ENCODE measurements at places on chromosomes 5 and 9. TPM values are rescaled to one million over a fixed set of nuclear protein-coding genes. Genes with fewer than 3 reads are reported as not detected.
A peak's percentile ranks its signal among the peaks of the same experiment; 100 is the strongest.

- DNase-seq, result no peak
Observed at GRCh38 chr9:37925786-37926736, 22.1 kb upstream of the SLC25A51 start.

DNA sequence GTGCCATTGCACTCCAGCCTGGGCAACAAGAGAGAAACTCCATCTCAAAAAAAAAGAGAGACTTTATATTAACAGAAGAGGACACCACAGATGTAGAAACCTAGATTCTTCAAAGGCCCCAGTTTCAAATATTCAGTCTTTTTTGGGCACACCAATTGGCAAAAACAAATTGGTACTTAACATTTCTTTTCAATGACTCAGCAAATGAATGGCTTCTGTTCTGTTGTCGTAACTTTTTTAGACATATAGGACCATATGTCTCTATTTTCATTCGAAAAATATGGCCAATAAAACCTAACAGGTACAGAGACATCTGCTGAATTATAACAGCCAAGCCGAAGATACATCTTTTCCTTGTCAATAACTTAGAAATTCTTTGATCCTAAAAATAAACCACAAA lies 212.8 kb downstream of the EBF1 start:
- DNase-seq, result no peak

- DNase-seq, result peak; percentile 44
Observed at GRCh38 chr5:132489871-132490483, 596 bp downstream of the IRF1 start.

- DNase-seq, result no peak
Observed at GRCh38 chr5:76467216-76467615, 64.1 kb downstream of the IQGAP2 start.

DNA sequence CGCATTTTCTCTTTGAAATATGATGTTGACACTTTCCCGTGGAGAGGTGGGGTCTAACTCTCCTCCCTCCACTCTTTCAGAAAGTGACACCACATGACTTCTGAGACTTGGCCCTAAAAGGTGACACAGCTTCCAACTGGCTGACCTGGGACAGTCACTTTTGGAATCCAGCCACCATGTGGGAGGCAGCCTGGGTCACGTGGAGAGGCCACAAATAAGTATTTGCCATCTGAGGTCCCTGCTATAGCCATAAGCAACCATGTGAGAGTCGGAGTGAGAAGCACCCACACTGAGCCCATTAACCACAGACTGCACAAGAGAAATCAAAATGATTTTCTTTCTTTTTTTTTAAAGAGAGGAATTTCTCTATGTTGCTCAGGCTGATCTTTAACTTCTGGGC lies 4.1 kb upstream of the PHYKPL start:
- DNase-seq, result no peak

DNA sequence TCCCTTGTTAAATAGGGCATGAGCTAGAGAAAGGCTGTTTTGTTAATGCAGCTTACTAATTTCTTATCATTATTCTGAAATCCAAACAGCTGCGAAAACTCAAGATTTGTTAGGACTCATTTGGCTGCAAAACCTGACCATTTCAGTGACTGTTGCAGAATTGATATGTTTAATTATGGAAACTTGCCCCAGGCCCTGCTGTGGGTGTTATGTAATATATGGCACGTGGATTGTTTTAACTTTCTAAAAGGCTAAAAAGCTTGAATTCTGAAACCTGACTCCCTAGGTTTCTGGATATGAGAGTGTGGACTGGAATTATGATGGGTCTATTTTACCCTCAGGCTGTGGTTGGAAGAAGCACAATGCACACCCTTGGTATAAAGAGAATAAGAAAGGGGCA lies 4.4 kb downstream of the IL9 start:
- DNase-seq, result no peak

DNA sequence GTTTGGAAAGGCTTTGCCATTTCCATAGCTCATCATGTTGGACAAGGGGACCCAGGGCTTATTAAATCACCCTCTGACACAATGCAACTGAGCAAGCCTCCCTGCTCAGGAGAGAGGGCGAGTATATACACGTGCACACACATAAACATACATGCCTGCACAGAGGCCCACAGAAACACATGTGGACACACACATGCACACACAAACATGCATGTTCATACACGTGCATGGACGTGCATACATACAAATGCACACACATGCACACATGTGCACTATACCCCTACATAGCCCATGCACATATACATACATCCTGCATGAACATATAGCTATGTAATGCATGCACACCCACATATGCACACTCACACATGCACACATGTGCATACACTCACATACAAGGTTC lies 99.5 kb upstream of the ALDH1B1 start:
- no peak for DNase-seq

GRCh38 chr5:150587856-150588595 lies 52.4 kb upstream of the SYNPO start:
- DNase-seq, result no peak

DNA sequence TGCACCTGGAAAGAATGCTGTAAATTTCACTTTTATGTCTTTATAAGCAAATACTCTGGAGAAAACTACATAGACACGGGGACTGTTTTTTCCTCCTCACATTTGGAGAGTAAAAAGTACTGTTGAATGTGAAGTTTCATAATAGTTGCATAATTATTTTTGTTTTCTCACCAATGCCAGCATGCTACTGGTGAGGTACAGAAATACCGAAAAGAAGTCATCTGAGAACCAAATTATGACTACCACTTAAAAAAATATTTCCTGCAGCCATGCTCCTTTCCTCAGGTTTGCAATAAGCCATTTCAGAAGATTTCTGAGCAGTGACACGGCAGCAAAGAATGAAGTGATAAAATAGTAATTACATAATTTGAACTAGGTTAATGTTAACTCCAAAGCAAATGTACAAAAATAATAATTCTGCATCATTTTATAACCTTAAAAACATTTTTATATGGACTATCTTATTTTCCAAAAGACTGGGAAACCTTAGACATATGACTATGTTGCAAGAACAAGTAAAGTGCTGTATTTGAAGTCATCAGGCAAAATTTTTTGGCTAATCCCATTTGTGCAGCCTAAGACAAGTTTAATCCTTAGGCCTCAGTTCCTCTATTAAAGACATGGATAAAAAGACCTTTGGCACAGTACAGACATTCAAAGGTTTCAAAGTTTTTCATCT lies 144.7 kb downstream of the PCSK1 start:
- DNase-seq, result no peak

DNA sequence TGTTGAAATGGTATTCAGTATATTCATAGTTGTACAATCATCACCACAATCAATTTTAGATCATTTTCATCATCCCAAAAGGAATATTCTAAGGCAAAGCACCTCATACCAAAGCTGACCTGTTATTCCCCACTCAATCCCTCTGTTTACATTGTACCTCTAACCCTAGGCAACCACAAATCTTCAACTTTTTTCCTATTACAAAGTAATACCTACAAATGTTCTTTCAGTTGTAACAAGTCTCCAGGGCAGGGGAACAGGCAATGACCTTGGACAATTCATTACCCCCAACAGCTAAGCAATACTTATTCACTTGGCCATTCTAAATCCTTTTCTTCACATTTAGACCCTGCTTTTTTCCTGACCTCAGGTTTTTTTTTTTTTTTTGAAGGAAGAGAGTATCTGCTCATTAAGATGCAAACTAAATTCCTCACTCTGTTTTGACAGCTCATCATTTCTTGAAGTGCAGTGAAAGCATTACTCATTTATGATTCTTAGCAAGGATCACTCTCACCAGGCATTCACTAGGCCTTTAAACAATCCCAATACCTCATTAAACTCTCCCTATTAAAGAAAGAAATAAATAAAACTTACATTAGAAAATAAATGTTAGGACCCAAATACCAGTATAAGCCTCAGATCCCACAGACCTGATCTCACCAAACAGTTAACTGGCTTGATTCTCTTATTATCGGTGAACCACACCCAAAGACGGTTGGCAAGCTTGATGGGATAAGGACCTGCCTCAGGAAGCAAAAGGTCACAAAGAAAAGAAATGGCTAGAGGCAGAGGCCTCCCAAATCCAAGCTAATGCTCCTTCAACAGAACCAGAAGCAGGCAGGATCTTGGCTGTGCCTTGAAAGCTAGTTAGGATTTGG lies 15.3 kb downstream of the MTMR12 start:
- DNase-seq, result no peak

- no peak for DNase-seq
Observed at GRCh38 chr9:104361207-104361606, 142.9 kb upstream of the OR13F1 start.

GRCh38 chr5:115320006-115320405 lies 23.6 kb upstream of the CCDC112 start:
- DNase-seq, result no peak

DNA sequence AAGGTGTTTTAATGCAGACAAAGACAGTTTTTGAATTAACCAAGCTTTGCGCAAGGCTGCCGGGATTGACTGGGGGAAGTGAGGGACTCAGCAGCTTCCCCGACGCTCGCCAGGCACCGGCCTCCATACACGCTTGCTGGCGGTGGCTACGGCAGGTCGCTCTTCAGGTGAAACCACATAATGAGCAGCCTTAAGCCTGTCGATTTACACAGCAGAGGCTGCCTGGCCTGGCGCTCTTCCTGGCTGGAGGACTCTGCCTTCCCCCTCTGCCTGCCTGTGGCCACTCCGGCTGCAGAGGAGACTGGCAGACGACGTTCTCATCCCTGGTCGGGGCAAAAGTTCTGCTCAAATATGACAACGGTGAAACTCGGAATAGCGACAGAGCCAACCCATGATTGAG lies 9.0 kb upstream of the NOTCH1 start:
- no peak for DNase-seq

DNA sequence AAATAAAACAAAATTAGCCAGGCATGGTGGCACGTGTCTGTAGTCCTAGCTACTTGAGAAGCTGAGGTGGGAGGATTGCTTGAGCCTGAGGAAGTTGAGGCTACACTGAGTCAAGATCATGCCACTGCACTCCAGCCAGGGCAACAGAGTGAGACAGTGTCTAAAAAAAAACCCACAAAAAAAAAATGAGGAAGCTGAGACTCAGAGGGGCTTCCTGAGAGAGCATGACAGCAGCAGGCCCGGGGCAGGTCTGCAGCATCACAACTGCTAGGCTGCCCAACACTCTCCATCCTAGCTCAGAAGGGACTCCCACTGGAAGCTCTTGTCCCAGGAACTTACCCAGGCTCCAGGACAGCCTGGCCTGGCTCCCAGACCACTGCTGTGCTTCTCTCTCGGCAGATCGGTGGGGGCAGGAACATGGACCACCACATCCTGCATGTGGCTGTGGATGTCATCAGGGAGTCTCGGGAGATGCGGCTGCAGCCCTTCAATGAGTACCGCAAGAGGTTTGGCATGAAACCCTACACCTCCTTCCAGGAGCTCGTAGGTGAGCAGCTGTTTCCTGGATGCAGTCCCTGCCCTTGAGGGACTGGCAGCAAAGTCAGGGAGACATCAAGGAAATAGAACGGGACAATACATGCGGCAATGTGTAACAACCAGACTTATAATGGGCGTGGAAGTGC lies 19.1 kb downstream of the PTGS1 start:
- no peak for DNase-seq

GRCh38 chr9:95090871-95091577 lies 226.5 kb downstream of the FANCC start:
- no peak for DNase-seq

GRCh38 chr5:129771058-129771838 lies 23.4 kb downstream of the MINAR2 start:
- DNase-seq, result peak; percentile 52

GRCh38 chr5:87243161-87243844 lies 24.4 kb upstream of the RASA1 start:
- DNase-seq, result no peak

DNA sequence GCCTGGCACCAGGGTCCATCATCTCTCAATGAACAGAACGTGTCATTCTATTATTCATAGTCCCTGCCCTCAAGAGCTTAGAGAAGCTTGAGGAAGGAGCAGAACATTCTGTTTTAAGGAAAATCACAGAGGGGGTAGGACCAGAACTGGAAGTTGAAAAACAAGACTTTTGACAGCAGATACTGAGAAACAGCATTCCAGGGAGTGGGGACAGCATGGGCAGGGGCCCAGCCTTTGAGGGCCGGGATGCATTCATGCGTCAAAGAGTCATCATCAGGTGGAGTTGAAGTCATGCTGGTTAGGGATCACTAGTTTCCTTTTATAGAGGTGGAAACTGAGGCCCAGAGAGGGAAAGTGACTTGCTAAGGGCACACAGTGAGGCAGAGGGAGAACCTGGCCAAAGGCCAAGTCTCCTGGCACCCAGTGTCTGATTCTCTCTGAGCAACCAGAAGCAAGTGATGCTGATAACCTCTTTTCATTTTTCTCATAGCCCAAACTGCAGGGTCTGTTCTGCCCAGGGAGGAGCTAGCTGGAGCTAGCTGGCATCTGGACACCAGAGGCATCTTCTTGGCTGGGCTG lies 41.5 kb upstream of the STXBP1 start:
- no peak for DNase-seq

- no peak for DNase-seq
Observed at GRCh38 chr5:57408285-57408684, 74.3 kb downstream of the ACTBL2 start.

DNA sequence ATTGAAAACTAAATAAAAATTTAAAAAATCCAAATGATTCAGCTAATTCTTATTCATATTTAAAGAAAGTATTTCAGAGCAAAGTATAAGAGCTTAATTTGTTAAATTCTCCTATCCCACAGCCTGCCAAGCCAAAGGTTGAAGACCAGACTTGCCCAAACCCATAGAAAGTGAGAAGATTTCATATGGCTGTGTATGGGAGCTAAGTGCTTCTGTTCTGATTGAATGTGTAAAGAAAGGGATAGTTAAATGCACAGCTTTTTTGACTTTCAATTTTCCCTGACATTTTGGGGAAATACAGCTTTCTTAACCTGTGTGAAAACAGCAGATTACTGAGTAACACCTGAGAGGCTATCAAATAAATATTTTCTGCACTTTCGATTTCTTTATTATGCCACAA lies 125.0 kb upstream of the MTAP start:
- DNase-seq, result no peak

GRCh38 chr9:34635556-34635955 lies 2.0 kb downstream of the SIGMAR1 start:
- no peak for DNase-seq

GRCh38 chr5:68215208-68215897 lies at the start of gene PIK3R1:
PIK3R1 (plus strand) TSS chr5:68215756; CDS start chr5:68226676, 10,920 bp downstream.
- DNase-seq, result peak; percentile 90

The EIF4E1B gene
- total RNA-seq, result 8.9 TPM

The CCL19 gene
- total RNA-seq, result not detected

The TRPM6 gene
- total RNA-seq, result 5.0 TPM

The SLC36A3 gene
- not detected for total RNA-seq

The LHX6 gene
- total RNA-seq, result 8.7 TPM

The TMEM161B gene
- 29.7 TPM for total RNA-seq

The LRRC19 gene
- total RNA-seq, result not detected

The IL5 gene
- not detected for total RNA-seq

The GLRA1 gene
- total RNA-seq, result 1.6 TPM

The BRINP1 gene
- total RNA-seq, result 70.7 TPM

The PDGFRB gene
- total RNA-seq, result 83.1 TPM

The TLN1 gene
- 200 TPM for total RNA-seq

The IFNA5 gene
- not detected for total RNA-seq

The LSM11 gene
- 11.0 TPM for total RNA-seq

The ATP10B gene
- 10.8 TPM for total RNA-seq

The SLC26A2 gene
- 7.5 TPM for total RNA-seq

The ALDH1A1 gene
- total RNA-seq, result 22.9 TPM

The IL11RA gene
- 37.7 TPM for total RNA-seq
